ENCODE measurements at places on chromosomes 2 and 18.
A peak's percentile ranks its signal among the peaks of the same experiment; 100 is the strongest.

- DNase-seq: peak; percentile 36
These were observed 59.7 kb downstream of the PTH2R start for GRCh38 chr2:208466151-208466919.

DNA sequence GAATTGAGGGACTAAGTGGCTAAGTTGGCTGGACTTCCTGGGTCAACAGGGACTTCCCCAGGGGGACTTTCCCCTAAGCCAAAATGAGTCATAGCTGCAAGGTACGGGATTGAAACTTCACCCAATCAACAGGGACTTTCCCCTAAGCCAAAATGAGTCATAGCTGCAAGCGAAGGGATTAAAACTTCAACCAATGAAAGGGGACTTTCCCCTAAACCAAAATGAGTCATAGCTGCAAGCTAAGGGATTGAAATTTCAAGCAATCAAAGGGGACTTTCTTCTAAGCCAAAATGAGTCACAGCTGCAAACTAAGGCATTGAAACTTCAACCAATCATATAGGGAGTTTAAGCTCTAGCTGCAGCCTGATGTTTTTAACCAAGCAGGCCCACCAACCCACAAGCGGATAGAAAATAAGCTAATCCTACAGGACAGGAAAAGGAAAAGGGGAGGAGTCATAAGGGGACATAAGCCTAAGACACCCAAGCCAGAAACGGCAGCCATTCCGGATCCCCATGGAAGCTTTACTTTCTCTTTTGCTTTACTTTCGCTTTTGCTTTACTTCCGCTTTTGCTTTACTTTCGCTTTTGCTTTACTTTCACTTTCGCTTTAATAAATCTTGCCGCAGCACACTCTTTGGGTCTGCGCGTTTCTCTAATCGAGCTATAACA is 1375.4 kb upstream of the CELF4 start:
- DNase-seq: peak; percentile 69

DNA sequence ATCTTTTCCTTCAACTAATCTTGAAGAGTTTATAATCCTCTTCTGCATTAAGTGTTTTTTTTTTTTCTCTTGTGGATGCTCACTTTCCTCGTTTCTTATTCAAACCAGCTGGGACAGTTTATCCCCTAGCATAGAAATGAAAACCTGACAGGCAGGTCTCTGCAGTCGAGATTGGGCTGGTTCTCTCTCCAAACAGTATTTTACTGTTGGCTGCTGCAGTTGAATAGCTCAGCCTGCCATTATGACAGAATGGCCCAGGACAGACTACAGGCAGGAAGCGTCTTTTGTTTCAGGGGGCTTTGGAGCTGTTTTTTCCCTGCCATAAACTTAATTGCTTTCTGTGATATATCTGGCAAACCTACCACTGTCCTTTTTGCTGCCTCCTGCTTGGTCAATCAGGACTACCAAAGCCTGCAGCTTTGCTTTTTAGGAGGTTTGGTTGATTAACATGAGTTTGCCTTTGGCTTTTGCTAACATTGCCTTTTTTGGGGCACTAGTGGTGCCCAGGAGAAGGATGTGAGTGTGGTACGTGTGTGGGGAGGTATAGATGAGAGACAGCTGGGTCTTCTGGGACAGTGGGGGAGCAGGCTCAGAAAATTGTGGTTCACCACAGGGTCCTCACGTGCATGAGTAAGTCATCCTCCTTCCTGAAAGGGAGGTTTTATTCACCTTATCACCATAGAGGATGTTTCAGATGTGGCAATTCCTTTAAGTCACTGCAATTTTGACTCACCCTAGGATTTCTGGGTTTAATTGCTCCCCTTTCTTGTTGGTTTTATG is 128.7 kb downstream of the LYPD6B start:
- DNase-seq: peak; percentile 77

DNA sequence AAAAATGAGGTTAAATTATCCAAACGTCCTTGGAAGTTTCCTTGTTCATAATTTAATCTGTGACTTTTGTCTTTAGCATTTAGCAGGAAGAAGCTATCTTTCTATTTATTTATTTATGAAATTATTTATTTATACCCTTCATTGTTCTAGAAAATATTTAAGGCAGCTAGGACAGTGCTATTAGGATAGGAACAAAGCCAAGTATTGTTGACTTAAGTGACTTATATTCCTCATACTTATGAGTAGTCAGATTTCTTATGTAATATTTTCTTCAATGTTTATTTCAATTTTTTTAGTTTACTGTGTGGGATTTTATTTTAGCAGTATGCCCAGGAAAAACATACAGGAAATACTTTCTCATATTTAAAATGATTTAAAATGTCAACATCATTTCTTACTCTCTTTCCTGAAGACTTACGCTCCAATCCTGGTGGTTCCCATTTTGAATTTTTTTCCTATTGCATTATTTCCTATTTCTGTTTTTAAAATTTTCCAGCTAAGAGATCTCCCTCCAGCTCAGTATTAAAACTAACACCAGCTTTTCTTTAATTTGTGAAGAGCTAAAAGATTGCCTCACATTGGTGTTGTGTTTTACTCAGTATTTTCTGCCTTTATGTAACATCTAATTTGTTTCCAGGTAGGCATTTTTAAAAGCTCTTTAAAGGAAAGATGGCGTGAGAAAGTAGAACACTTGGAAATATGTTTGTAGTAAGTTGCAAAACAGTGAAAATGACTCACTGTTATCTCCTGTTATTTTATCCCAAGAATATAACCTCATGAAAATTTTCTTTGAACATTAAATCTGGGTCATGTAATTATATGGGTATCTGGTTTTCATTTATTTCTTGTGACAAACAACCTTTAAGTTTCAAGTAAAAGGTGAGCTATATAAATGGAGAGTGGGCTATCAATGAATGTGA is 32.2 kb downstream of the MAPRE2 start:
- DNase-seq: no peak

DNA sequence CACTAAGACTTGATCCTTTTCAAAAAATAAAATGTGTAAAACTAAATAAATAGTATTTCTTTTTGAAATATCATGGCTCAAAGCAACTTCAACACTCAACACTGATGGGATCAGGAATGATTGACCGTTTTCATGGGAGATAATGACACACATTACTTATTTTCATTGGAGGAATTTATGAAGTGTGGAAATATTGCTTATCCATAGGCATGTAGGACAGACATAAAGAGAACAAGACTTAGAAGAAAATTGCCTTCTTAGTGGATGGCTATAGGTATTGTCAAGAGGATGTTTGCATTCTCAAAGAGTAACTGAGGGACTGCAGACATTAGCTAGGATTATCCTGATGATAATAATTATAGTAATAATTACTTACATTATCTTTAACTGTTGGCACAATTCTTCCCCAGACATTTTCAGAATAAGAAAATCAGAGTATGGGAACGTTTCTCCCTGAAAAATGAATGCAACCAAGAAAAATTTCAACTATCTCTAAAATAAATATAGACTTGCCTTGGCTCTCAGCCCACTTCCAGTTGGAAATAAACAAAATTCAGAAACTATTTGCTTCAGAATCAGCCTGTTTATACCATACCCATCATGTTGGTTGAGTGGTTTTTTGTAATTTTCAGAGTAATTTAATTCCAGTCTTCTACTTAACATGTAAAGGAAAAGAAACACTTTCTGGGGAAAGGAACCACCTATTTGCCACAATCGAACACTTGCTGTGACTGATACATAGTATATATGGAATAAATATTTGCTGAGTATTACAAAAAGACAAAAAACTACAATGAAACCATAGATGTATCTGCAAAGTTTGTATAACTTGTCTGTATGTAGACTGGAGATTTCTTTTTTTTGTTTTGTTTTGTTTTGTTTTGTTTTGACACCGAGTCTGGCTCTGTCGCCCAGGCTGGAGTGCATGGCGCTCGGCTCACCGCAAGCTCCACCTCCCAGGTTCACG is 165.7 kb downstream of the TMX3 start:
- no peak for DNase-seq
